ENCODE measurements at places on chromosomes 2 and 18.

- no peak for DNase-seq
Measured at GRCh38 chr2:207083361-207084110, 82.2 kb downstream of the KLF7 start.

DNA sequence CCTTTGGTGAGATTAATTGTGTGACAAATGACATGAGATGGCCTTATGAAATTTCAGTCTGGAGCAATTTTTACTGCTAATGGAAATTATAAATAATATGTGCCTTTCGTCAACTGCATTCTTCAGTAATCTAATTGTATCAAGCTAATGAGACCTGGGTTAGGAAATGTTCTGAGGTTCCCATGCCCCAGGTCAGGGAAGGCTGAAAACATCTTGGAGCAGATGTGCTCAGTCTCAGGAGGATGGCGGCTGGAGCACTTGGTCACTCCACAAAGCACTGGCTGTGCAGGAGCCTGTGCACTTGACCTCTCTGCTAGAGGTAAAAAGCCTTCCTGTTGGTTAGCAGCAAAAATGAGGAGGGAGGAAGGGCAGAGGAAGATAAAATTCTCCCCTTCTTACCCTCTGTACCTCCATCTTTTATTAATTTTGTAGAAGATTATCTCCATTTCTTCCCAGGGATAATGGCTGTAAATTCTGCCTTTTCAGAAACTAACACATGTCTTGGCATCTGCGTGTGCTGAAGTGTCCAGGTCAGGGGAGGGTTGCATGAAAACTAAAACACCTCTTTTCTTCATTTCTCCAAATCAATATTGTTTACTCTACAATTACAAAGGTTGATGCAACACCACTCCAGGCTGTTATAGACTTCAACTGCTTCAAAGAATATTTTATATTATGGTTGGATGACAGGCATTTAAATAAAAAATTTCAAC is 1606.4 kb upstream of the ACVR2A start:
- DNase-seq = peak; percentile 10

GRCh38 chr2:75705921-75706320 is 4.8 kb downstream of the GCFC2 start:
- no peak for DNase-seq

DNA sequence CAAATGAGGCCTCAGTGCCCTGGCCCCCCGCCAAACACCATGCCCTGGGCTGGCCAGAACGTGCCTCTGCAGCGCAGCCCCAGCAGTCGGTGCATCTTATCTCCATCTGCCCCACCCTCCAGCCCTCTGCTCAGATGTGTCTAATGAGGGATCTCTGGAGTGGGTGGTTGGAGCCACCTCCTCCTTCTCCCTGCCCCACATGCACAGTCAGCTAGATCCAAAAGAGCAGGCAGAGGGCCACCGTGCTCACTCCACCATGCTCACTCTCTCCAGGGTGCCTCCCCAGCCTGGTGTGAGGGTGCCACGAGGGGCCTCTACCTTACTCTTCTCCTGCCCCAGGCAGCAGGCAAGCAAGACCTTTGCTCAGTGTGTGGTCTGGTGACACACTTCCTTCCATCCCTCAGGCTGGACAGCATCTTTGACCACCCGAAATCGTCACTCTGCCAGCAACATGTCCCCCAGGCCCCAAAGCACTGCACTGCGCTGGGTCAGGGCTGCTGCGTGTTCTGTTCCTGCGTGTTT is 266.1 kb upstream of the HDAC4 start:
- no peak for DNase-seq

- DNase-seq = no peak
Measured at GRCh38 chr2:14967729-14968128, 335.2 kb downstream of the LRATD1 start.

GRCh38 chr2:160333324-160334027 is 133.4 kb upstream of the ITGB6 start:
- no peak for DNase-seq

- no peak for DNase-seq
Measured at GRCh38 chr2:55314985-55315384, 46.0 kb upstream of the MTIF2 start.

DNA sequence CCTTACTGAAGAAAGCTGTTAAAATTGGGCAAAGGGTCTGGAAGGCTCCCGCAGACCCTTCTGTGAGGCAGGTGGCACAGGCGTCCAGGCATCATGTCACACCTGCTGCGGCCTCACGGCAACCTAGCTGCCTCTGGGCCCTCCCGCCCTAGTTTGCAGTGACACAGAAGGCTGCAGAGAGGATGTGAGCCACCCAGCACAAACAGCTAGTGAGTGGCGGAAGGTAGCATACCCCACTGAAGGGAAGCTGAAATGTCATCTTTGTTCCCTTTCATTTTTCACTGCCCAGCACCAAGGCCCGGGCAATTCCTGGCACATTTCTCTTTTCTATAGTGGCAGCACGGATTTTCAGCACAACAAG is 53.8 kb downstream of the TRAPPC12 start:
- DNase-seq = no peak

- DNase-seq = peak; percentile 73
Measured at GRCh38 chr2:112869258-112869842, 32.8 kb upstream of the IL1B start.

- no peak for DNase-seq
Measured at GRCh38 chr2:144943293-144943941, 423.5 kb upstream of the ZEB2 start.

DNA sequence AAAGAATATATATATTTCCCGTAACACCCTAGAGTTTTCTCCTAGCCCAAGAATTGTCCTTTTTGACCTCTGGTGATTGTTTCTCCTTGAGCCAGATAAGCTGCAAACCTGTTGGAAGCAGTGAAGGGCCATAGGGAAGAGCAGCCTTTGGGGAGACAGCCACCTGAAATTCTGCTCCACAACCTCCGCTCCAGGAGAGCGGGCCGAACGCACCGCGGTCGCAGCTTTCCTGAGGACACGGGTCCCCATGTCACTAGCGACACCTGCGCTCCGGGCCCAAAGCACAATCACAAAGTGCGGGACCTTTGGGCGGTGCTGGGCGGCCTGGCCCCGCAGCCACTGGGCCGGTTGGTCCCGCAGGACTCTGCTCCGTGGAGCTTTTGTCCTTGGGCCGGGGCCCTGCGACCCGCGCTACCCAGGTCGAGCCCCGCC is 557 bp upstream of the DSG2 start:
- no peak for DNase-seq

DNA sequence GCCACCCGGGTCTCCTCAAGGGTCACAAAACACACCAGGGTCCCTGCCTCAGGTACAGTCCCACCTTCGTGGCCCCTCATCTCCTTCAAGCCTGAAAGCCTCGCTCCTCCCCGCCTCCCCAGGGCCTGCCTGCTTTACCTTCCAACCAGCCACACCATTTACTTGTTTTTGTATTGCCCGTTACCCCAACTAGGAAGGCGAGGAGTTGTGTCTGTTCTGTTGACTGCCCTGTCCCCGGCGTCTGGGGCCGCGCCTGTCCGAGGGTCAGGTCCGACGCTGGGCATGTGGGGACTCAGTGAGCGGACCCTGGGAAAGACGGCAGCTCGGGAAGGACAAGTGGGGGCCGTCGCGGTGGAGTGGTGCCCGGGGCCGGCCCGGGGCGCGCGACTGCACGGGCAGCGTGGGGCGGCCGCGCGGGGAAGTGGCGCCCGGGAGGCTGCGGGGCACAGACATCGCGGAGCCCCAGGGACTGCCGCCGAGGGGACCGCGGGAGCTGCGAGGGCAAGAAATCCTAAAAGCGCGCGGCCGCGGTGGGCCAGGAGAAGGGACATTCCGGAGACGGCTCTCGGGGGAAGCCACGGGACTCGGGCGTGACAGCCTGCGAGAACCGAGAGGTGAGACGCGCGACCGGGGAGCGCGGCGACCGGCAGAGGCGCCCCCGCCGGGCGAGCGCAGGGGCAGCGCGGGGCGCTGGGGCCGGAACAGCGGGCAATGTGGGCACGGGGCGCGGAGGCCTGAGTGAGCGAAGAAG is 797 bp upstream of the GRHL1 start:
- peak; percentile 13 for DNase-seq

DNA sequence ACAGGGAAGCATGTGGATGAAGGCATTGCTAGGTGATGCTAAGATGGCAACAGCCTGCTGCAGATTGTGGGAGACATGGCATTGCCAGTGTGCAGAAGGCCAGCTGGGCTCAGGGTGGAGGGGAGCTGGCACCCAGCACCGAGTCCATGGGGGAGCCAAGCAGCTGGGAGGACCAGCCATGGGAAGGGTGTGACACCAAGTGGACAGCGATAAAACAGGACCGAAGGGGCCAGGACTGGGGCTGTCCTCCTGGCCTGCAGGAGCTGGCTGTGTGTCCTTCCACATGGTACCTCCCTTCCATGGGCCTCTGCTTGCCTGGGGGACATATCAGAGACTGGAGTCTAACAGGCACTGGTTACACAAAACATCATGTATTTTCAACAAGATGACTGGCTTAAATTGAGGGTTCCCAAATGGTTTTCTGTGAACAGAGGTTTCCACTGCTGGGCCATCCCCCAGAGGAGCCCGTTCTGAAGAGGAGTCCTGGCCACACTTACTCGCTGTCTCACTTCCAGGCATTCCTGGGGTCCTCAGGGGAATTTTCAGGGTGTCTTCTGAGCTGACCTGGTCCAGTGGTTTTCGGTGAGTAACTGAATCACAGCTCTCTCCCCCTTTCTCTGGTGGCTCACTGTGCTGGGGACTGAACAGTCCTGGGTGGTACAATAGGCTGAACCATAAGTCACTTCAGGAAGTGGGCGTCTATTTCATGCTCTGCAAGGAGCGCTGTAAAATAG is 60.4 kb upstream of the TNP1 start:
- no peak for DNase-seq

- no peak for DNase-seq
Measured at GRCh38 chr2:168948621-168949212, 47.6 kb downstream of the G6PC2 start.

GRCh38 chr2:24231461-24231881 is 56.6 kb downstream of the FAM228A start:
- no peak for DNase-seq

DNA sequence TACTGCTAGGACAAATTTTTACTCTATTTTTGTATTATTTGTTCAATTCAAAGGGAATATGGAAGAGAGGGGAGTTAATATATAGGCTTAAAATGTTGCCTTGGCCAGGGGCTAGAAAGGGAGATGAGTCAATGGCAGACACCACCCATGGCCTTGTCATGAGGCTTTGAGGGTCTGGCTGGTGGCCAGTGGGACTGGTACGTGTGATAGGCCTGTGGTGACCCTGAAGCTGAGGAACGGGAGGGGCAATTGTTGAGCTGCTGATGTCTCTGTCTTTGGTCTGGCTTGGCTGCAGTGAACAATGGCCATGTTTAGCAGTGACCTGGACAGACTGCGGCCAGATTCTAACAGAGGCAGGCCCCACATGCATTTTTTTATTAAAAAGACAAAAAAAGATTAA is 18.5 kb downstream of the GKN1 start:
- no peak for DNase-seq

DNA sequence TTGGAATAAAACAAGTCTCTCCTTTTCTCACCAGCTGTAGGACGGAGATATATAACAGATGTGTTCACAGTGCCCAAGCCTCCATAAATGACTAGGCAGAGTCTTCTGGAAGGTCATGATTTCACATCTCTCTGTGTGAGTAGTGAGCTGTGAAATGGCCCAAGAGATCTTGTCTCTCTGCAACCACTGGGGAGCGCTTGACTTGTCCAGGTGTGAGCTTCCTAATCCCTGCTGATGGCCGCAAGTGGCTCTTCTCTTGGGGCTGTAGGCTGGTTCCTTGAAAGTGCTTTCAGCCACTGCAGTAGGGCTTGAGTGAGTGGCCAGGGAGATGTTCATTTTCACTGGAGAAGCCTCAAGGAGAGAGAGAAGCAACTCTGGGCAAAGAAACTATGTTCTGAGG is 38.1 kb upstream of the OTOS start:
- DNase-seq = no peak

All from heart right ventricle (tissue), 16 donors.